ENCODE measurements at places on chromosomes 5 and 9. TPM values are rescaled to one million over a fixed set of nuclear protein-coding genes. Genes with fewer than 3 reads are reported as not detected.

The DNAI1 gene
- not detected for total RNA-seq

The PCDHB16 gene
- total RNA-seq: 3.3 TPM

The AIF1L gene
- total RNA-seq: 24.8 TPM

The CACNA1B gene
- 0.13 TPM for total RNA-seq

The BTNL8 gene
- total RNA-seq: 0.58 TPM

- DNase-seq: no peak
- no peaks in the 10 kb centered on the region for H3K27me3 ChIP-seq
- no peaks in the 10 kb centered on the region for H3K4me1 ChIP-seq
Measured at GRCh38 chr5:106397700-106398099, 1273.0 kb downstream of the EFNA5 start.

GRCh38 chr5:1538741-1539392 lies 15.1 kb upstream of the LPCAT1 start:
- H3K27me3 ChIP-seq: no peaks in the 10 kb centered on the region
- H3K36me3 ChIP-seq: no peaks in the 10 kb centered on the region
- H3K27ac ChIP-seq: no peak overlapping the region
- H3K4me3 ChIP-seq: no peak overlapping the region
- no peak for DNase-seq
- H3K4me1 ChIP-seq: peaks cover 16% of the 10 kb centered on the region

DNA sequence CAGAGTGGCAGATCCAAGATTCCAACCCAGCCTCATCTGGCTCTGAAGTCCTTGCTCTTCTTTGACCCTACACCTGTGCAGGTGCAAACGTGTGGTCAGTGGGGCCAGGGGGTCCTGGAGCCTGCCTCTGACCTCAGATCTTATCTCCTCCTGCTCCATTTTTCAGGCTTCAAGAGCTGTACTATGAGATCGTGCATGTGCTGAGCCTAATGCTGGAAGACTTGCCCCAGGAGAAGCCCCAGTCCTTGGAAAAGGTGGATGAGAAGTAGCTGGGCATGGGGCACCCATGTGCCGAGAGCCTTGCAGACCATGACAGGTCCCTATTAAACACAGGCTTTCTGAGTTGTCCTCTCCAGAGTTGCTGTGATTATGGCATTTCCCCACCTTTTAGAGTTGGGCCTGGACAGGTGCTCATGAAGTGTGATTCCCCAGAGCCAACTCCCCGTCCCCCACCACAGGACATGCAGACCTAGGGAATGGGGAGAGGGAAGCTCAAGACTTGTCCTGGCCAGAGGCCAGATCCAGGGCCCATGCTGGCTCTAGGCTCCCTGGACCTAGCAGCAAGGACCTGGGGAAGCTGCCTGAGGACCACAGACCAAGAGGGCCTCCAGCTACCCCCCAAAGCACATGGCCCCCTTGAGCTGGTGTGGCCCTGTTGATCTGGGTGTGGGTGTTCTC lies 22.5 kb downstream of the PITX1 start:
- no peak for DNase-seq
- peaks cover 21% of the 10 kb centered on the region for H3K4me1 ChIP-seq
- no peak overlapping the region for H3K27ac ChIP-seq

GRCh38 chr5:134969166-134969565 lies 1.5 kb downstream of the CATSPER3 start:
- DNase-seq: no peak
- H3K4me3 ChIP-seq: no peak overlapping the region
- no peak overlapping the region for H3K27ac ChIP-seq
- no peaks in the 10 kb centered on the region for H3K36me3 ChIP-seq

- H3K4me1 ChIP-seq: no peaks in the 10 kb centered on the region
- no peak overlapping the region for H3K4me3 ChIP-seq
- H3K36me3 ChIP-seq: no peaks in the 10 kb centered on the region
- no peak overlapping the region for H3K27ac ChIP-seq
- no peaks in the 10 kb centered on the region for H3K27me3 ChIP-seq
- DNase-seq: no peak
Measured at GRCh38 chr9:13992138-13993088, 321.5 kb downstream of the NFIB start.

DNA sequence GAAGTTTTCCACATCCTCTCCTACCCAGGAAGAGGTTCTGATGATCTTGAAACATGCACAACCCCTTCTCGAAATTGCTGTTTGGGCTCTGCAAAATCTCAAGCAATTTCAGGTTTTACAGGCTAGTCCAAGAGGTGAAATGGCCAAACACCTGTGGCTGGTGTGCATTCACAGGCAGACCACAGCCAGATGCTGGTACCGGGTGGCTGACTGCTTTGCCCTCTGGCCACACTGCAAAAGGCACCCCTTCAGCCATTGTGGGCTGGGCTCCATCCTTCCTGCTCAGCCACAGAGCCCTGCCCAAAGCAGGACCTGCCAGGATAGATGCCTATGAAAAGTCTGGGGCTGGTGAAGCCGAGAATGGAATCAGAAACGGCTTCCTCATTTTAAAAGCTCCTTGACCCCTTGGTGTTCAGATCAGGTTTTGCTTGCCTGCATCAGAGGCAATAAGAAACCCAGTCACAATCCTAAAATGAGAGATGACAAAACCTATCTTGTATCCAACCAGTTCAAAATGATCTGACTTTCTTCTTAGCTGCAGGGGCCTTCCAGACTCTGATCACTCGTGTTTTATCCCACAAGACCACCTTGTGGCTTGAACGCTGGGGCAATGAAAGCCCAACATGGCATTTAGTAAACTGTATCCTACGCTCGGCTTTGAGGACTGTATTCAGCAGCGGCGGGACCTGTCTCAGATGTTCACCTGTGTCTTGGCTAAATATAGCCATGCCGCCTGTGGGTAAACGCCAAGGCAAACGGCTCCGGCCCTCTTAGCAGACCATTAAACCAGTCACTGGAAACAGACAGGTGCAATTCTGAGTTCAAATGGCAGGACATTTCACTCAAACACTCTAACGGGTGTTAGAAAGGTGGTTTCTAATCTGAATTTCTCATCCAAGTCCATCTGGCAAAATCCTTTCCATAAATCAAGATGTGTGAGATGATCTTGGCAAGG lies 49.6 kb downstream of the EPB41L4B start:
- H3K27ac ChIP-seq: no peak overlapping the region
- no peaks in the 10 kb centered on the region for H3K27me3 ChIP-seq
- no peak for DNase-seq
- no peaks in the 10 kb centered on the region for H3K36me3 ChIP-seq
- H3K4me3 ChIP-seq: no peak overlapping the region

DNA sequence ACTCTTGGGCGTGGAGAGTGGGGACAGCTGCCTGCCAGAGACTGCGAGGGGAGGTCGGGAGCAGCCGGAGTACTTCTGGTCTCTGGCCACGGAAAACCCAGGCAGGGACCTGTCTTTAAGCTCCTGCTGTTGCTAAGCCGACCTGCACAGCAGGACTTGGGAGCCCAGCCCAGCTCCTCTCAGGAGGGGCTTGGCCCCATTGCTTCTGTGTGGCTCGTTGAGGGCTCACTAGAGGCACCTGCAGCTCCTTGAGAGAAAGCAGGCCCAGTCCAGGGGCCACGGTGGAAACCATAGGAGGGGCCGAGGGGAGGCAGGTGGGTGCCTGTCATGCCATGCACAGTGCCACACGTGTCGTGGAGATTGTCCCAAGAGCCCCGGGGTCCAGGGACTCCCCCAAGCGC lies 3.3 kb upstream of the LCN2 start:
- H3K36me3 ChIP-seq: no peaks in the 10 kb centered on the region
- no peak overlapping the region for H3K27ac ChIP-seq
- DNase-seq: no peak

GRCh38 chr9:2190939-2191608 lies 175.9 kb downstream of the SMARCA2 start:
- H3K27ac ChIP-seq: no peak overlapping the region
- no peaks in the 10 kb centered on the region for H3K4me1 ChIP-seq
- peaks cover 15% of the 10 kb centered on the region for H3K36me3 ChIP-seq
- no peak overlapping the region for H3K4me3 ChIP-seq
- peak; percentile 14 for DNase-seq
- no peaks in the 10 kb centered on the region for H3K27me3 ChIP-seq
